Skin of body (tissue), 3 donors: ENCODE measurements at places on chromosomes 4 and X. TPM values are rescaled to one million over a fixed set of nuclear protein-coding genes. Genes with fewer than 3 reads are reported as not detected.

The GATA1 gene
- 1.1 TPM for total RNA-seq

The ERCC6L gene
- total RNA-seq: 1.8 TPM

- no peak for DNase-seq
These were observed 141.1 kb downstream of the AFF1 start for GRCh38 chr4:87075876-87076275.

GRCh38 chrX:115652221-115652620 is 91.2 kb downstream of the PLS3 start:
- no peak for DNase-seq

DNA sequence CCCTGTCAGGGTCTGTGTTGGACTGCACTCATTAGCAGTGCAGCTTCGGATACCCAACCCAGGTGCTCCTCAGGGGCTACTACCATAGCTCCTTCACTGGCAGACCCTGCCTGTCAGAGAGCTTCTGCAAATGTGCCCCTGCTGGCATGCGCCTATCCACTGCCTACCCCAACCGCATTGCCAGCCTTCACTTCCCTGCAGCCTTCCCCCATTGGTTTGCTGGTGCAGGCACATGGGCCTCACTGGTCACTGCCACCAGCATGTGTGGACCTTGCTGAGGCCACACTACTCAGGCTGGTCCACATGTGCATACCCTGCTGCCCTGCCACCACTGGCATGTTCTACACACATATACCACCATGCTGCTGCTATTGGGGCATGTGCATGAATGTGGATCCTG is 72.5 kb upstream of the MAGEH1 start:
- DNase-seq: no peak

The PRAF2 gene
- 1.5 TPM for total RNA-seq

DNA sequence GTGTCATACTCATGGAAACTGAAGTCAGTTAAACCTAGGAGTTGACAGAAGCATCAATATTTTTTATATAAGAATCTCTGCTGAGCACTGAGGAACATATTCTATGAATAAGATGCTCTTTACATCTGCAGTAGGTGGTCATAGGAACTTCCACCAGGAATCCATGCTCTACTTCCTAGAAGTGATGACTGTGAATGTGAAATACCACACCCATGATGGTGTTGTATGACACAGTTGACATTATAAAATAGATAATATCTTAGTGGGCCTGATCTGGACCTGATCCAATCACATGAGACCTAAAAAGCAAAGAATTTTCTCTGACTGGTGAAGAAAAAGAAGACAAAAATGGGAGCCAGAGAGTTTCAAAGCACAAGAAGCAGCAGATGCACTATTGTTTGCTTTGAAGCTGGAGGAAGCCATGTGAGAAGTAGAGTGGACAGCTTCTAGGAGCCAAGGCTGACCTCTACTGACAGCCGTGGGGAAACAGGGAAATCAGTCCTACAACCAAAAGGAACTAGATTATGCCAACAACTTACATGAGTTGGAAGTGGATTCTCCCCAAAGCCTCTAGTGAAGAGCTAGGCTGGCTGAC is 68.6 kb upstream of the HS3ST1 start:
- no peak for DNase-seq

The CYSLTR1 gene
- 6.6 TPM for total RNA-seq
